ENCODE measurements at places on chromosomes 6 and 20. TPM values are rescaled to one million over a fixed set of nuclear protein-coding genes. Genes with fewer than 3 reads are reported as not detected.

DNA sequence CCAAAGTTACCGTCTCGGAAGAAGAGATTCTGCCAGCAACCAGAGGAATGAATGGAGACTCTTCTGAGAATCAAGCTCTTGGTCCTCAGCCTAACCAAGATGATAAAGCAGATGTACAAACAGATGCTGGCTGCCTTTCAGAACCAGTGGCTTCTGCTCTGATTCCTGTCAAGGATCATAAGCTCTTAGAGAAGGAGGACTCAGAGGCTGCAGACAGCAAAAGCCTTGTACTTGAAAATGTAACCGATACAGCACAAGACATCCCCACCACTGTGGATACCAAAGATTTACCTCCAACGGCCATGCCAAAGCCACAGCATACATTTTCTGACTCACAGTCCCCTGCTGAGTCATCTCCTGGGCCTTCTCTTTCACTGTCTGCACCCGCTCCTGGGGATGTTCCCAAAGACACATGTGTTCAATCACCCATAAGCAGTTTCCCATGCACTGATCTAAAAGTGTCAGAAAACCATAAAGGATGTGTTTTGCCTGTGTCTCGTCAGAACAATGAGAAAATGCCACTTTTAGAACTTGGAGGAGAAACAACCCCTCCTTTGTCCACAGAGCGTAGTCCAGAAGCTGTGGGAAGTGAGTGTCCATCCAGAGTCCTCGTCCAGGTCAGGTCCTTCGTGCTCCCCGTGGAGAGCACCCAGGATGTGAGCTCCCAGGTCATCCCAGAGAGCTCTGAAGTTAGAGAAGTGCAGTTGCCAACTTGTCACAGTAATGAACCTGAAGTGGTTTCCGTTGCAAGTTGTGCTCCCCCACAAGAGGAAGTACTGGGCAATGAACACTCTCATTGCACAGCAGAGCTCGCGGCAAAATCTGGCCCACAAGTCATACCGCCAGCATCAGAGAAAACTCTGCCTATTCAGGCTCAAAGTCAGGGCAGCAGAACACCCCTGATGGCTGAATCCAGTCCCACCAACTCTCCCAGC, 109.6 kb downstream of the RTN4IP1 start:
- DNase-seq = peak; percentile 97

DNA sequence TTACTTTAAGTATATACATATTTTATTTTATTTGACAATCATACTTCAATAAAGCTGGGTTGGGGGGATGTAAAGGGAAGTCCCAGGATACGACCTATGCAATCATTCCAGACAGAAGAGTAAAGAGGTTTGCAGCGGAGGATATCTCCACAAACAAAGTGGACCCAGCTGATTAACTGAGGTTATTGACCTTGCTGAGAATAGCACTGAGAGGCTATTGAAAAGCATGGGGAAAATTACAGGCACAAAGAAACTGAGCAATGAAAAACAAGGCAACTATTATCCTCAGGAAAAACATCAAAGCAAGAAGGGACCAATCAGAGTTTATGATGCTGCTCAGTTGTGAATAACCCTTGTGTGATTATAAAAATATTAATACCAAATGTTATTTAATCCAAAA, 32.6 kb downstream of the SERPINB1 start:
- DNase-seq = no peak

GRCh38 chr20:13910492-13910891, 79.9 kb downstream of the SEL1L2 start:
- DNase-seq = peak; percentile 15

- DNase-seq = no peak
Measured at GRCh38 chr6:139313784-139314545, 22.2 kb upstream of the TXLNB start.

DNA sequence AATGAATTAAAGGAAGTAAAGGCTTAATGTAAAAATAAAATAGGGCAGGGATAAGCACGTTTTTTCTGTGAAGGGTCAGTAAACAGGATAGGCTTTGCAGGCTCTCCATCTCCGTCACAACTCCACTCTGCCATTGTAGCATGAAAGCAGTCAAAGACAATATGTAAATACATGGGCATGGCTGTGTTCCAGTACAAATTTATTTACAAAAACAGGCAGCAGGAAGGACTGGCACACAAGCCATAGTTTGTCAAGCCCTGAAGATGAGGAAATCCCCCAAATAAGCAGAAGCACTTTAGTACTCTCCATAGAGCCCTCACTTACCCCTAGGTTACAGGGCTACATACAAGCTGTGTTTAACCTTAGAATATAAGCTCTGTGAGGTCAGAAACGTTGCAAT, 8.9 kb upstream of the FBXO9 start:
- DNase-seq = no peak

- DNase-seq = no peak
Measured at GRCh38 chr6:37492236-37492972, 7.3 kb downstream of the CCDC167 start.

GRCh38 chr20:56974499-56975250, 291.8 kb downstream of the BMP7 start:
- DNase-seq = peak; percentile 61

DNA sequence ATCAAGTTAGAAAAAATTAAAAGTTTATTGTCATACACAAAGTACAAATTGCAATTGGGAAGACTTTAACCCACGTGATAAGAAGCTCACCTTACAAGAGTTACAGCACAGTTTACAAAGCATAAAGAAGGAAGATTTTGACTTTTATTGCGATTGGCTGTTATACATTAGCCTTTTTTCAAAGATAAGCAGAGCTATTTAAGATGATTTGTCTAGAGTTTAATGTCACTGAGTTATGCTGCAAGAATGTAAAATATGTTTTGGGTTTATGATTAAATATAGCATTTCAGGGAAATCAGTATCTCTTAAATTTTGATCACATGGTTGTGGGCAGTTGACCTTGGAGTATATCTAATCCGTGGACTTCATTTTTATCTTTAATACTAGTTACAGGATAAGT, 664.2 kb upstream of the PTCHD4 start:
- no peak for DNase-seq

- DNase-seq = peak; percentile 86
Measured at GRCh38 chr6:149896491-149896890, 1.4 kb downstream of the RAET1E start.

DNA sequence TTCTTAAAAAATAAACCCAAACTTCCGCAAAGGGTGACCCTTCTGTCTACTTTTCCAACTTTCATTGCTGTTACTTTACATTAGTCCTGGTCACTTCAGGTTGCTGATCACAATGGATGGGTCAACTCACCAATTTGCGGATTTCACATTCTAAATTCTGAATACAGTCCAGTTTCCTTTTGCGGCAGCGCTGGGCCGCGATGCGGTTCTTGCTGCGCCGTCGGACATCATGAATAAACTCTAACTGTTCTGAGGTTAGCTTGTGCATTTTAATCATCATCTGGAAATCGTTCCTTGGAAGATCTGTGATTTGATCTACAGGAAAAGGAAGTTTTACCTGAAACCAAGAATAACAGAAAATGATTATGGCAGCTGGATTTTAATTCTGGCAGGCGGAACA, 43.7 kb downstream of the GJA10 start:
- DNase-seq = no peak

GRCh38 chr6:121510568-121511177, 75.2 kb downstream of the GJA1 start:
- peak; percentile 23 for DNase-seq

- peak; percentile 67 for DNase-seq
Measured at GRCh38 chr20:9409352-9409751, 105.0 kb upstream of the LAMP5 start.

- peak; percentile 72 for DNase-seq
Measured at GRCh38 chr20:37298190-37298939, 8.9 kb downstream of the MANBAL start.

DNA sequence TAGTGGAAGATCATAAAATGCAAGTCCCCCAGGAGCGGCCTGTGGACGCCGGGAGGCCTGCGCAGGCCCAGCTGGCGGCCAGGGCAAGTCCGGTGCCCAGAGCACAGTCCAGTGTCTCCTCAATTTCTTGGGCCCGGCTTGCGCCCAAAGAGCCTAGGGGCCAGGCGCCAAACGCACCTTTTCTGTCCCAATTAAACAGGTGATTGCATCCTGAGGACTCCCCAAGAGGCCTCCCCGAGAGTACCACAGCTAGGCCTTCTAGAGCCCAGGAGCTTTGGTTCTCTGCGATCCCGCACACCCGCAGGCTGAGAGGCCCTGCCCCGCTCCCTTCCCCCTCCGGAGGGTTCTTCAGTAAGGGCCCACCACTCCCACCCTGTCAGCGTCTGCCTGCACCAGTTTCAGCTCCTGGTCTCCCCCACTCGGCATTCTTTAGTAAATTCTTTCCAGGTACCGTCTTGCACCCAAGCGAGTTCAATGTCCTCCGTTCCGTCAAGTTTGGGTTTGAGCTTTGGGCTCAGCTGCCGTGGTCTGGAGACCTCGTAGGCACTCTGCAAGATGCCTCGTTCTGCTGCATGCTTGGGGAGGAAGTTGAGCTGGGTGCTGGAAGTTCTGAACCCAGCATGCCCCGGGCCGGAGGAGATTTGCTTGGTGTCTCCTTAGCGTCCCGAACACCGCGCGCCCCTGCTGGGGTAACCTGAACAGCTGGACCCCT, 3.9 kb upstream of the NKX2-2 start:
- no peak for DNase-seq

DNA sequence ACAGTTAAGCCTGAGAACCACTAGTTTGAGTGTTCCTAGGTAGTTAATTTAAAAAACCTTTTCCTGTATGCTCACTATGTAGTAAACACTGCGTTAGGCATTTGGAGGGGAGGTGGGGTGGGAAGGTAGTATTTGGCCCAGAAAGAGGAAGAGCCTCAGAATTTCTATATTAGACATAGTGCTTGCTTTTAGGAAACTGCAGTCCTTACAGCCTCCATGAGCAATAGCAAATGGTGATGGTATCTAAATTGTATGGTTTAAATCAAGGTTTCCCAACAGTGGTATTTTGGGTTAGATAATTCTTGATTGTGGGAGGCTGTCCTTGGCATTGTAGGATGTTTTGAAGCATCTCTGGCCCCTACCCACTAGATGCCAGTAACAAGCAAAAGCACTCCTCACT, 61.5 kb upstream of the RIPOR2 start:
- no peak for DNase-seq

DNA sequence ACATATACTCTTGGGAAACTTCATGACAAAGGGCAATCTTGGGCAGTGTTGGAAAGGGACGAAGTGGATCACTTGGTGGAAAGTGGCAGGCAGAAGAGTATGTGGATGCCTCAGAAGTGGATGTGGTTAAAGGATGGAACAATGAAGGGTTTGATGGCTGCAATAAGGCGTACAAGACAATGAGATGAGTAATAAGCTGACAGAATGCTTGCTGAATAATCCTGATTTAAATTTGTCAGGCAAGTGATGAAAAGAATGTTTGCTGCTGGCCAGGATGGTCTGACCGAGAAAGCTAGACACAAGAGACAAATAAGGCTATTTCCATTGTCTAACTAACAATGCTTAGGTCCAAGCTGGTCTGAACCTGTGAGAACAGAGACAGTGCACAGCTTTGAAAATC, 61.6 kb upstream of the CEP85L start:
- DNase-seq = peak; percentile 94

GRCh38 chr6:121639021-121639420, 203.6 kb downstream of the GJA1 start:
- DNase-seq = no peak

- no peak for DNase-seq
Measured at GRCh38 chr6:148608199-148608951, 138.5 kb upstream of the UST start.

- DNase-seq = no peak
Measured at GRCh38 chr6:147560670-147561069, 52.2 kb downstream of the SAMD5 start.

- no peak for DNase-seq
Measured at GRCh38 chr20:1020614-1021013, 18.5 kb upstream of the RSPO4 start.

- DNase-seq = peak; percentile 90
Measured at GRCh38 chr20:5918856-5919625, 31.3 kb downstream of the TRMT6 start.

DNA sequence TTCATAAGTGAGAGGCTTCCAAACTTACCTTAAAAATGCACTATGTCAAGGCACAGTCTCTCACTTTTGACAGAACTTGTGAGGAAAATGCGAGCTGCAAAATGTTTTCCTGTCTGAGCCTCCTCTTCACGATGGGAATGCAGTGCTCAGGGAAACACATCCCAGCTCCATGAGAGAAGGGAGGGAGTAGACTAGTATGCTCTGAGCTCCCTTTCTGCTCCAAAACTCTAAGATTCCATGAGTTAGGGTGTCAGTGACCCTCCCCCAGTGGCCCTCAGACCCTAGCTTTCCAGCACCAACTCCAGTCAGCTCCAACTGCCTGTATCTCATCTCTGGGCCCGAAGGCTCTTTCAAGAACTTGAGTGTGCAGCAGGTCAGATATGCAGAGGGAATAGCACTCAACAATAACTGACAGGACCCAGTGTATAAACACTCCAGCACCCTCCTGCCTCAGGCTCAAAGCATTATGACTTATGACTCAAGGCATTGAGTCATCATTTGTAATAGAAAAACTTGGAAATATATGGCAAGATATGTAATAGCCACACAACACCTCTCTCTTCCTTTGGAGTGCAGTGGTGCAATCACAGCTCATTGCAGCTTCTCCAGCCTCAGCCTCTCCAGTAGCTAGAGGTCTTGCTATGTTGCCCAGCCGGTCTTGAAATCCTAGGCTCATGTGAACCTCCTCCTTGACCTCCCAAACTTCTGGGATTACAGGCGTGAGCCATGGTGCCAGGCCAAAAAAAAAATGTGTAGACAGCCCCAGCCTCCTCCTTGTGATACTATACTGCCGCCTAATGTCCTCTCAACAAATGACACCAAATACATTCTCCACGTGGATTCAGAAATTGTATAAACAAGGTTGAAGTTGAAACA, 16.7 kb upstream of the ENTPD6 start:
- DNase-seq = peak; percentile 96

DNA sequence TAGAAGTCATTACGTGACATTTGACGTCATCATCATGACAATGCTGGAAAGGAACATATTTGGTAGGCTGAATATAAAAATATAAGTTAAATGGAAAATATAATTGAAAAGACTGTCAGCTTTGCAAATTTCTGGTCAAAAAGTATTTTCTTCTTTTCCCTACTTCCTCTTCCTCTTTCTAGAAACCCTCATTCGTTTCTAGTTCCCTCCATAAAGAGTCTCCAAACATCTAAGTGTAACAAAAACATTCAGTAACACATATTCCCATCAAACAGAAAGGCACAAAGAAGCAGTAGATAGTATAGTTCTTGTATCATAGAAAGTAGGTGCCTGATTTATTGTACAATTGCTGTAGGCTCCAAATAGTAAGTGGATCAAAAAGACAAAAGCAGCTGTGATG, 150.8 kb upstream of the FAM83B start:
- no peak for DNase-seq

KCNK15 gene
- total RNA-seq = not detected

LIN28B gene
- total RNA-seq = 2.3 TPM

LY6G6F gene
- total RNA-seq = not detected

KCNK16 gene
- not detected for total RNA-seq

NSFL1C gene
- 48.4 TPM for total RNA-seq

LY6G6C gene
- total RNA-seq = not detected

MICB gene
- total RNA-seq = not detected

SLC2A4RG gene
- 39.8 TPM for total RNA-seq

FOXA2 gene
- total RNA-seq = 4.2 TPM

BPIFB4 gene
- total RNA-seq = not detected
